Activated T-cell treated with anti-CD3 and anti-CD28 coated beads for 4 hours (primary cell): ENCODE measurements at places on chromosomes 1 and 21.

DNA sequence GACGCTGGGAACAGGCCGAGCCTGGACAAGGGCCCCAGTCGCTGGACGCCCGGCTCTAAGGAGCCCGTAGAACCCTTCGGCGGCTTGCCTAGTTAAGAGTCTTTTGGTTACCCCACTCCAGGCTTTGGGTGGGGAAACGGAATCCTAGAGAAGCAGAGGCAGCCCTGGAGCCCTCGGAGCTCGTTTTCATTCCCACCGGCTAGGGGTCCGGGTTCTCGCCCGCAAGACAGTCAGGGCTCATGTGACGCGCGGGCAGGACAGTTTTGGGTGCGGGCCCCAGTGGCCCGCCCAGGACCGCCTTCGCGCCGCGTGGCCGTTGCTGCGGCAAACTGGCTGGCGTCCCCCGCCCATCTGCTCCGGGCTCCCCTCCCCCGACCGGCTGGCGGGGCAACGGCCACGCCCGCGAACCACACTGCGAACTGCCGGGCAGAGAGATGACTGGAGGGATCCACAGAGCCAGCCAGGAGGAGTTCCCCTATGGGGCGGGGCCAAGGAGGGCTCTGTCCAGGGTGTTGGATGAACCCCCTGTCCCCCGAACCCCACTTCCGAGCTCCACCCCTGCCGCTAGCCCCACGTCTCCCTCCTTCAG lies 829 bp upstream of the HES2 start:
- DNase-seq = no peak

DNA sequence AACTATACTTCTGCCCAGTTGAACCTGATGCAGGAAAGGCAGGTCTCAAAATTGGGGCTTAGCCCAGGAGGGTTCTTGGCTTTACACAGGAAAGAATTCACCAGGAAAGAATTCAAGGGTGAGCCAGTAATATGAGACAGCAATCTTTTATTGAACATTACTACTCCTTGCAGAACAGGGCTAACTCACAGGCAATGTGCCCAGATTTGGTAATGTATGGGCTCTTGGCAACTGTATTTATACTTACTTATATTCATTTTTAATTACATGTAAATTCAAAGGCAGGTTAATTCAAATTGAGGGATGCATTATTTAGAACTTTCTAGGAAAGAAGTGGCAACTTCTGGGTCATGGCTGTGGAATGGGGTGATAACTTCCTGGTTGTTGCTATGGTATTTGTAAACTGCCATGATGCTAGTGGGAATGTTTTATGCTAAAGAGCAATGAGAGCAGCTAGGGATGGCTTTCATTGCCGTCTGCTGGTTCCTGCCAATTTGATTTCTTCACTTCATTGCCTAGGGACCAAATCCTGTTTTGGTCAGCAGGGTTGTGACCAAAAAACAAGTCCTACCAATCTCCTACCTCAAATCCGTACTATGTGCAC lies 107.5 kb downstream of the CHRM3 start:
- no peak for DNase-seq

GRCh38 chr1:37620707-37621106 lies 14.0 kb downstream of the RSPO1 start:
- DNase-seq = no peak

GRCh38 chr1:67146539-67146938 lies 11.8 kb upstream of the C1orf141 start:
- DNase-seq = no peak

GRCh38 chr1:230191079-230191804 lies 124.2 kb downstream of the GALNT2 start:
- DNase-seq = no peak

DNA sequence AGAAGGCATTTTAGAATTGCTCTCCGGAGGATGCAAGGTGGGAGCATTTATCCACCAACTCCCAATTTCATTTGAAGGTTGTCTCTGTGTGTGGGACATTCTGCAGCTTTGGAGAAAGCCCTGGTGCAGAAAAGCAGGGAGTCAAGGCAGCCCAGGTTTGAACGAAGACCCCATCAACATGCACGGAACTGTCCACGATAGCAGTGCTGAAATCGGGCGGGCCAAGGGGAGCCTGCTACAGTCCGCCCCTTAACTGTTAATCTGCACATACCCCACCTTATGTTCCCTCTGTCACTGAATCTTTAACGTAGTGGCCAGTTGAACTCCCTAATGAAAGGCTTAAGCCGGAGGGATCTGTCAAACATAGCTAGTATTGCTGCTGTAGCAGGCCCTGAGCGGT lies 68.8 kb upstream of the C1orf174 start:
- DNase-seq = no peak

- DNase-seq = no peak
Measured at GRCh38 chr1:114455102-114455785, 55.8 kb downstream of the TRIM33 start.

- DNase-seq = no peak
Measured at GRCh38 chr1:234896477-234897389, 231.9 kb downstream of the TOMM20 start.

GRCh38 chr1:157585984-157586383 lies 11.9 kb downstream of the FCRL4 start:
- DNase-seq = no peak

- no peak for DNase-seq
Measured at GRCh38 chr21:24265987-24266386, 1341.3 kb downstream of the MRPL39 start.
